Peyer's patch (tissue), 4 donors: ENCODE measurements at places on chromosomes 11 and 22. TPM values are rescaled to one million over a fixed set of nuclear protein-coding genes. Genes with fewer than 3 reads are reported as not detected.

GRCh38 chr11:94455861-94456260 is 37.8 kb downstream of the MRE11 start:
- DNase-seq: no peak

DNA sequence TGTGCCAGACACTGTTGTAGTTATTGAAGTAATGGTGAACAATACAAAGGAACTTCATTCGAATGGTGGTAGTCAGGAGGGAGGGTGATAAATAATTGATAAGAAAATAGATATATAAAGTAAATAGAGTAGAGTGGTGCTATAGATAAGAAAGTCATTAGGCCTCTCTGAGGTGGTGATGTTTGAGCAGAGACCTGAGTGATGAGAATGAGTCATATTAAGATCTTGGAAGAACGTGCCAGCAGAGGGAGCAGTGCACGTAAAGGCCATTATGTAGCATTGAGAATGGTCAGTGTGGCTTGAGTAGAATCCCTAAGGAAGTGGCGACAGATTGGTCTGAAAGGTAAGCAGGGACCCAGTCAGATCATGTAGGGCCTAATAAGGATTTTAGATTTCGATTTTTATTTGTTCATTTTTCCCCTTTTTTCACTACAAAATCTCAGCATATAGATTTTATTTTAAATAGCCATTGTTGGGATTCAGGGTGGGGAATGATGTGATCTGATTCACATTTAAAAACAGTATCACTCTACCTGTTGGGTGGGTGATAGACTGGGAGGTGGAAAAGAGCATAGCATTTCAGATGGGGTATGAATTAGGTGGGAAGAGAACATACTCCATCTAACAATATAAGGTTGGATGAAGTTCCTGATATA is 44.7 kb downstream of the CCDC90B start:
- DNase-seq: peak; percentile 55

DNA sequence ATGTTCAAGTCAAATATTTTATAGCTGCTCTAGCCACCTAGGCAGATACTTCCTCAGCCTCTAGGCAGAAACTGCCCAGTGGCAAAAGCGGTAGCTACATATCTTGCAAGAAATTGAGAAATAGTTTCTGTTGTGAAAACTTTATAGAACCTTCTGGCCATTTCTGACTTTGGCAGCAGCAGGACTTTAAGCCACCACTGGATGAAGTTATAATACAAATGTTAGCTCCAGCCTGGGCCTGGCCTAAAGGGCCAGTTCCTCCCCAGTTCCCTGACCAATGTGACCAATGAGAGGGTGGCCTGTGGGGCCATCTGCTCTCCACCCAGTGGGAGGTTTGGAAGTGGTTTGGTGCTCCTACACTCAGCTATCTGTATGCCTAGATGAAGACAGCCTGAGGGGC is 254.0 kb upstream of the NARS2 start:
- DNase-seq: no peak

- DNase-seq: no peak
Observed at GRCh38 chr11:68168694-68169093, 44.4 kb downstream of the KMT5B start.

- DNase-seq: no peak
Observed at GRCh38 chr22:32852395-32853251, 51.1 kb downstream of the TIMP3 start.

- no peak for DNase-seq
Observed at GRCh38 chr22:21719024-21719423, 16.6 kb downstream of the YPEL1 start.

- peak; percentile 71 for DNase-seq
Observed at GRCh38 chr22:39661842-39662685, 91.5 kb downstream of the CACNA1I start.

DNA sequence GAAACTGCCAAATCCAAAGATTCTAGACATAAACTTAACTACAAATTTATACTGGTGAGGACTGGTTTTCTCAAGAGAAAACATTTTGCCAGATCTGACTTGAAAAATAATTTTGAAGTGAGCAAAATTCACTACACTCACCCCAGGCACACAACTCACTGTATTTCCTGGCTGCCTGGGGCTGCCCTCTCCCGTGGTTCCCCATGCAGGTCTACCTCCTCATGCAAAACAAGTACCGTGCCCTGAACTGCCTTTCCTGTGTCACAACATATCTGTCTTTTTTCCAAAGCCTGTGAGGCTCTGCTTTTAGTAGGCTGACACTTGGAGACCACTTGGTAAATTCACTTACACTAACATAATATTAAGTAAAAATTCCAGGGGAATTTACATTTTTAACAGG is 76.4 kb downstream of the LIF start:
- no peak for DNase-seq

DNA sequence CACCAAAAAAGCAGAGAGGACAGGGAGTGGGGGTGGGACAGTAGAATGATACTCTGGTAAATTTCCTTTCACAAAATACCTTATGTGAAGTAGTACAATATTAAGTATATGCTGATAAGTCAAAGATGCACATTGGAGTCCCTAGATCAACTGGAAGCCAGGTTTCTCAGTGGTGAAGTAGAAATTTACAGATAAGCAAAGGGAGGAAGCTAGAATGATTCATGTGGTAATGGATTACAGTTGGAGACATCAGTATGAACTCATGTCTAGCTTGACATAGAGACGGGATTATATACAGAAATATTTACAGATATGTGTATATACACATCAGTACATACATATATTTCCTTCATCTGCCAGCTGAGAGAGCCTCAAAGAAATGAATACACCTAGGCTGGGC is 21.5 kb downstream of the PLEKHB1 start:
- no peak for DNase-seq

GRCh38 chr22:22375576-22376351 is 131.2 kb downstream of the VPREB1 start:
- DNase-seq: peak; percentile 75

DNA sequence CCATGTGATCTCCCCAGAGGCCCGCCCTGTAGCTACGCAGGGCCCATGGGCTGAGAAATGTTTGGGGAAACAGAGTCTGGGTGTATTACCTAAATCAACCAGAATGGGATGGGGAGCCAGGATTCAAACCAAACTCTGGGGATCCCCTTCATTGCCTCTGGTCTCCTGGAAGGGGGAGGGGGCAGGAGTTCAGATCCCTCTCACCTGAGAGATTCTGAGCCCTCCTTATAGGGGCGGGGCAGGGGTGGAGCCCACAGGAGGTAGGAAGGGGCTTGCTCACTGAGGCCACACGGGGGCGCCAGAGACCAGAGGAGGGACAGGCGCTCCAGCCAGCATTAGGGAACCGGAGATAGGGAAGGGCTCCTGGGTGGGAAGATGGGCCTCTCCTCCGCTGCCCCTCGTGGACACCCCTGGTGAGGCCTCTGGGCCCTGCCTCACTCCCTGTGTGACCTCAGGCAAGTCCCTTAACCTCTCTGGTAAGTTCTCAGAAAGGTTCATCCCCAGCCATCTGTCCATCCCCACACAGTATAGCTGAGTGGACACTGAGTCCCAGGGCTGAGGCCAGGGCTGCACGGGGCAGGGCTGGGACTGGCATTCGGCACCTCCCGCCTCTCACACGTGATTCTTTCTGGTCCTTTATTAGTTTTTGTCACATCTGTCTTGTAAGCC is 2.7 kb upstream of the CDC42BPG start:
- DNase-seq: peak; percentile 96

GRCh38 chr11:72814286-72815109 is at the start of gene ATG16L2:
Gene ATG16L2, plus strand, starts transcription at chr11:72814411. Its CDS starts 35 bp downstream, at chr11:72814446.
- DNase-seq: peak; percentile 81

DNA sequence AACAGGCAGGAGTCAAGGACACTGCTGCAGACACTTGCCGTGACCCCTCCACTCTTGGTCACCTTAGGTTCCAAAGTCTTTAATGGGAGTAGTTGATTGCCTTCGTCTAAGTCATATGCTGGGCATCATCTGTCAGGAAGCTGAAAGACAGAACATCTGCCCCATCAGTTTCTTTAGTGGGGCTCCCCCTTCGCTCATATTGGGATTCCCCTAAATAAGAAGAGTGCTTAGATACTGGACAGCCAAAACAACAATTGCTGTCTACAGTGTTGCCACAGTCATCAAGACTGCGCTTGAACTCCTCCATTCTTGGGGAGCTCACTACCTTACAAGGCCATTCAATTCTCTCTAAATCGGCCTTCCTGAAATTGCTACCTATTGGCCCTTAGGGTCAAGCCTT is 58.5 kb downstream of the UBASH3B start:
- no peak for DNase-seq

- DNase-seq: peak; percentile 64
Observed at GRCh38 chr22:49826603-49827270, 936 bp downstream of the BRD1 start.

DNA sequence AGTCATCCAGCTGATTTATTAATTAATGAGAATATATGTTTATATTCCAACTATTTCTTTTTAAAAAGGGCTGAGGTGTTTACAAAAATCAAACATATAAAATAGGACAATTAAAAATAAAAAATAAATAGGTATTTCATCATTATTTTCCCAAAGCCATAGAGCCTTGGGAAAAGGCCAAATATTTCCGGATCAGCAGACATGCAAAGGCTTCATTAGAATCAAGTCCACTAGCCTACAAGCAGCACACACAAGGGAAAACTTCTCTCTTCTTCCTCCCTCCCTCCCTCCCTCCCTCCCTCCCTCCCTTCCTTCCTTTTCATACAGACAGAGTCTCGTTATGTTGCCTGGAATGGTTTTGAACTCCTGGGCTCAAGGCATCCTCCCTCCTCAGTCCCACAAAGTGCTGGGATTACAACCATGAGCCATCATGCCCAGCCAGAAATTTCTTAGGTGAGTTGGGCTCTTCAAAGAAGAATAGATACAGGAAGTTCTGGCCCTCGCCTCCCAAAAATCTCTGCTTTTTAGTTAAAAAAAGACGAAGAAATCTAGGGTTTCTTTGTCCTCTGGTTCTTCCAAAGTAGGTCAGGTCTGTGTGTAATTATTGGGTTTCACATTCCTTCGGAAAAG is 121.2 kb downstream of the SIK3 start:
- no peak for DNase-seq

The RAD9A gene
- total RNA-seq: 37.0 TPM

The MMP7 gene
- total RNA-seq: 1.1 TPM

The UVRAG gene
- total RNA-seq: 64.4 TPM

The OR51B2 gene
- total RNA-seq: not detected

The FJX1 gene
- total RNA-seq: not detected

The OR5D13 gene
- total RNA-seq: not detected

The FAM180B gene
- not detected for total RNA-seq

The PANX2 gene
- not detected for total RNA-seq
